Left cardiac atrium (tissue), 4 donors: ENCODE measurements at places on chromosomes 16 and 17. TPM values are rescaled to one million over a fixed set of nuclear protein-coding genes. Genes with fewer than 3 reads are reported as not detected.

Gene TP53TG3C
- total RNA-seq = not detected

Gene RAC3
- 4.2 TPM for total RNA-seq

Gene LONP2
- 71.6 TPM for total RNA-seq

Gene CANT1
- total RNA-seq = 30.5 TPM

Gene TPSAB1
- total RNA-seq = 17.3 TPM

Gene SECTM1
- total RNA-seq = 6.6 TPM

Gene C16orf74
- 2.3 TPM for total RNA-seq

Gene RNF157
- 11.1 TPM for total RNA-seq

Gene GUCY2D
- total RNA-seq = 0.10 TPM

Gene SLC13A5
- not detected for total RNA-seq
